ENCODE measurements at places on chromosomes 16 and 17.

- DNase-seq: no peak
Measured at GRCh38 chr17:52170963-52171572, 12.6 kb upstream of the CA10 start.

DNA sequence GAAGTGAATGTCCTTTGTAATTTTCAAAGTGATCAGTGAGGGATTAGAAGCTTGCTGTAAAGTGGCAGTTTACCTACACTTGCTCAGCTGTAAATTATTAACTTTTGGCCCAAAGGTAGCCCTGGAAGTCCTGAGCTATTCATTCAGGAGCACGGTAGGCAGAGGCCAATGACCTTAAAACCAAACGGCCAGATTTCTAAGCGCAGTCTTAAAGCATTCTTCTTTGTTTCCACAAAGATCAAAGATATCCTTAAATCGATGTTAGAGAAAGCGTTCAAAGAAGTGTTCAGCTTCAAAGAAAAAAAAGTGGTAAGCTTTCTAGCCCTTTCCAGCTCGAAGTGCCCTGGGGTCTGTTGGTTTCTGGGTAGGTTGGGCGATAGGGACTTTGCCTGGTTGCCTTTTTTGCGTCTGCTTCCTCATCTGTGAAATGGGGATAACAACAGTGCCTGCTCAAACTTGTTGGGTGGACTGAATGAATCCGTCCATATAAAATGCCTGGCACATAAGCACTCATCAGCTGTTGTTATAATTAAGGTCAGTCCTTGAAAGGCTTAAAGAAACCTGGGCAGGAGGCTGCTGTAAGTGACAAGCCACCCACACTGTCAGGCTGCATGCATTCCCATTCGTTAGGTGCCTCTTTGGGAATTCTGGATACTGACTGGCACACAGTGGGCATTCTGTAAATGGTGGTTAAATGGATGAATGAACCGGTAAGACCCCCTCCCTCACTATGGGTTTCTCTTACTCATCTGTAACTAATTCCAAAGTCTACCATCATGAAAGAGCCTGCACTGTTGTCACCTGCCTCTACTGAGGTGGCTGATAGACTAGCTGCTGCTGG, 113.2 kb downstream of the PRKCA start:
- DNase-seq: no peak

GRCh38 chr17:40179923-40180659, 2.8 kb downstream of the RAPGEFL1 start:
- DNase-seq: no peak

DNA sequence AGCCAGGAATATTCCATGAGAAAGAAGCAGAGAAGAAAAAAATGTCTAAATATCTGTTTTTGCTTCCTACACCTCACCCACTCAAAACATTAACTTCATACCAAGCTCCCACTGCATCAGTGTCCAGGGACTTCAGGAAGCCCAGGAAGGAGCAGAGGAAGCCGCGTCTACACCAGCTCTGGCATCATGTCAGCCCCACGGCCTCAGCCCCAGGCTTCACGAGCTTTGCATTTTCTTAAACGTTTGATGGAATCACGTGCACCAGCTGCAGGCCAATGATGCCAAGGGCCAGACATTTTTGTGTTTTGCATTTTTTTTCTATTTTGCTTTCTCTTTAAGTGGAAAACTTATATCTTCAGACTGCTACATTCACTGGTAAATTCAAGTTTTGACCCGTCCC, 48.6 kb downstream of the CDRT4 start:
- DNase-seq: no peak

GRCh38 chr17:7177954-7178477, 1.2 kb downstream of the ASGR1 start:
- no peak for DNase-seq

DNA sequence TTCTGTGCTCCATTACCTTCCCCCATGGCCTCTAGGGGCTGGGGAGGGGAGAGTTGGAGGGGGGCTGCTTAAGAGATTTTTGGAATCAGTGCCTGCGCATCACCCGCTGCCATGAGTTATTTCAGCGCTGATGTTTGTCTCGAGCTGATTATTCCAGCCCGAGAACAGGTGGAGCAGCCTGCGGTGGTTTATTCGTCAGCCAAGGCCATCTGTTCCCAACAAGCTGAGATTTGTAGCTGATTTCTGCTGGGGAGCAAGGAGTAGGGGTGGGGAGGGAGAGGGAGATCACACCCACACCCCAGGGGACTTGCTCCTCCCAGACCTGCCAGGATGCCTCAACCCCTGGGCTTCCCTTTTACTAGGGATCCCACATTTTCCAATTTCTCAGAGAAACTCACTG, 23.1 kb downstream of the PIPOX start:
- no peak for DNase-seq

DNA sequence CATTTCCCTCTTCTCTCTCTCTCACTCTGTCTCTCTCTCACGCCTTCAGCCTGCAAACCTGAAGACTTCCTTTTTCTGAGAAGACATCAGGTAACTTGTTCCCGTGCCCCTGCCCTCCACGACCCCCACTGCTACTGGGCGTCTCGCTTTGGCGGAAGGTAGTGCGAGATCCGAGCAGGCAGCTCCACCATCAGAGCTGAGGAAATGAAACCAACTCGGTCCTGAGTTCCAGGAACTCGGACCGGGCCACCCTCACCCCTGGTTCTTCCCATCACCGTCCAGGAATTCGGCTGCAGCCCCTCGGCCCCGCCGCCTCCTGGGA, 585 bp downstream of the MLKL start:
- no peak for DNase-seq

GRCh38 chr16:11992008-11992584, 15.6 kb downstream of the SNX29 start:
- DNase-seq: no peak

DNA sequence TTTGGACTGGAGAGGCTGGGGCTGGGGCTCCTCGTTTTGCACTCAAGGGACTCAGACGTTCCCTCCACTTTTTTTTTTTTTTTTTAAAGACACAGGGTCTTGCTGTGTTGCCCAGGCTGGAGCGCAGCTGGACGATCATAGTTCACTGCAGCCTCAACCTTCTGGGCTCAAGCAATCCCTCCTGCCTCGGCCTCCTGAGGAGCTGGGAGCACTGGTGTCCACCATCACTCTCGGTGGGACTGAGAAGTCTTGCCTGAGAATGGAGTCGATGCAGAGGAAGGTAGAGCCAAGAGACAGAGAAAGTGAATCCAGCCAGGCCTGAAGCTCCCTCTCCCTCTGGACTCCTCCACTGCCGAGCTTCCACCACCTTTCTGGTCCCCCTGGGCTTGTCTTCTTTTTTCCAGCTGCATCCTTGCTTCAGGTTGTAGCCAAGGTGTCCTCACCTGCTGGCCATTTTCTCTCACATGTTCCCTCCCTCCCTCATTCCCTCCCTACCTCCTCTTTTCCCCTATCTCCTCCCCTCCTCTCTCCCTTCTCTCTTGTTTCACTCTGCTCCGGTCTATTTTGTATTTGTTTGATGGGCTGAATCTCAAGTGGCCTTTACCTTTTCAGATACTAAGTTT, 233.8 kb downstream of the SNX29 start:
- DNase-seq: no peak

DNA sequence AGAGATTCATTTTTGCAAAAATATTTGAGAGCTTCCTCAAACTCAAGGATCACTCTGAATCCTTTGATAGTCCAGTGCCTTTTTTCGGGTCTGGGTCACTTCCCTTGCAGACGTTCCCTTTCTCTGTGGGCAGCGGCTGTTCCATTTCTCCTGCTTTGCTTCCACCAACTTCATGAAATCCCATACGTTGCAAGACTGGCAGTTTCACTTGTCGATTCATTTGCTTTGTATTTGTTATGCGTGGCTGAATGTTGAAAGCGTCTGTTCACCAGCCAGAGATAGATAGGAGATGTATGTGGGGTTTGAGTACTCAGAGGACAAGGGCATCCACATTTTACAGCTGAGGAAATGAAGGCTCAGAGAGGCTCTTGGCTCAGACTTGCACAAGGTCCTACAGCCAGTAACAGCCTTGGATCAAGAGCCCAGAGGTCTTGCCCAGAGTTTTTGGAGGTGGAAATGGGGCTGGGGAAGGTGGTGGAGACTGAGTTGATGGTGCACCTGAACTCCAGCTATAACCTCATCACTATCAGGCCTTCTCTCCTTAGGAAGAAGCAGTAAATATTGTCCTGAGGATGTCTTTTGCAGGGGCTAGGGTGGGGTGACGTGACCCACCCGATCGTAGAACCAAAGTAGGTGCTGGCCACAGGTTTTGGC, 1.3 kb upstream of the CCDC102A start:
- DNase-seq: peak; percentile 18
